ENCODE measurements at places on chromosomes 11 and 22.

GRCh38 chr11:114316980-114317786, 21.0 kb downstream of the NNMT start:
- no peak for DNase-seq

DNA sequence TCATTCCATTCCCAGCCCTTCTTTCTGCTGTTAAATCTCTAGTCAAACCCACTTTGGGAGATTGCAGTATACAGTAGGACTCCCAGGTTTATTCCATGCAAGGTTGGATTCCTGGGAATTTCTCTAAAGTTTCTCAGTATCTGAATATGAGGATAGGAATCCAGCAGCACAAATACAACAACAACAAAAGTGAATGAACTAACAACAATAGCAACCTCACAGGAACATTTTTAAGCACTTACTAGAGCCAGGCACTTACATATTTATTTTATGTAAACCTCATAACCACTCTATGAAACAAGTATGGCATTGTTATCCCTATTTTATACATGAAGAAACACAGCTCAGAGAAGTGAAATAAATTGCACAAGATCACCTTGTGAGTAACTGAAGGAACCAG, 1.9 kb downstream of the MMP7 start:
- DNase-seq: no peak

DNA sequence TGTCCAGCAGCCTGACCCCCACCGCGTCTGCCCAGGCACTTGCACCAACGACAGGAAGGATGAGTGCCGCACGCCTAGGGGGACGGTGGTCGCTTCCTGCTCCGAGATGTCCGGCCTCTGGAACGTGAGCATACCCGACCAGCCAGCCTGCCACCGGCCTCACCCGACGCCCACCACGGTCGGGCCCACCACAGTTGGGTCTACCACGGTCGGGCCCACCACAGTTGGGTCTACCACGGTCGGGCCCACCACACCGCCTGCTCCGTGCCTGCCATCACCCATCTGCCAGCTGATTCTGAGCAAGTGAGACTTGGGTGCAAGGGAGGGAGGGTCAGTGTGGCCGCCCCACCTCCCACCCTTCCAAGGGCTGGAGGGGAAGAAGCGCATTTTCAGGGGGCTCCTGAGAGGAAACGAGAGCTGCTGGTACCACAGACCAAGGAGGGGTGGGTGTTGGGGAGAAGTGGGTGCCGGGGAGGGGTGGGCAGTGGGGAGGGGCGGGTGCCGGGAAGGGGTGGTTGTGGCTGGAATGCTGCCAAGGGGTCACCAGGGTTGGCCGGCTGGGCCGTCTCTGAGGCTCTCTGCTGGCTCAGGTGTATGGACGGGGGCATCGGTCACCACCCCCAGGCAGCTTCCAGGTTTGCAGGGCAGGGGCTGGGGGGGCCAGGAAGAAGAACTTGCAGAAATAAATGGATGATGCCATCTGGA, 27.7 kb upstream of the MUC5B start:
- DNase-seq: peak; percentile 17

GRCh38 chr11:93274851-93275250, 55.7 kb upstream of the DEUP1 start:
- no peak for DNase-seq

DNA sequence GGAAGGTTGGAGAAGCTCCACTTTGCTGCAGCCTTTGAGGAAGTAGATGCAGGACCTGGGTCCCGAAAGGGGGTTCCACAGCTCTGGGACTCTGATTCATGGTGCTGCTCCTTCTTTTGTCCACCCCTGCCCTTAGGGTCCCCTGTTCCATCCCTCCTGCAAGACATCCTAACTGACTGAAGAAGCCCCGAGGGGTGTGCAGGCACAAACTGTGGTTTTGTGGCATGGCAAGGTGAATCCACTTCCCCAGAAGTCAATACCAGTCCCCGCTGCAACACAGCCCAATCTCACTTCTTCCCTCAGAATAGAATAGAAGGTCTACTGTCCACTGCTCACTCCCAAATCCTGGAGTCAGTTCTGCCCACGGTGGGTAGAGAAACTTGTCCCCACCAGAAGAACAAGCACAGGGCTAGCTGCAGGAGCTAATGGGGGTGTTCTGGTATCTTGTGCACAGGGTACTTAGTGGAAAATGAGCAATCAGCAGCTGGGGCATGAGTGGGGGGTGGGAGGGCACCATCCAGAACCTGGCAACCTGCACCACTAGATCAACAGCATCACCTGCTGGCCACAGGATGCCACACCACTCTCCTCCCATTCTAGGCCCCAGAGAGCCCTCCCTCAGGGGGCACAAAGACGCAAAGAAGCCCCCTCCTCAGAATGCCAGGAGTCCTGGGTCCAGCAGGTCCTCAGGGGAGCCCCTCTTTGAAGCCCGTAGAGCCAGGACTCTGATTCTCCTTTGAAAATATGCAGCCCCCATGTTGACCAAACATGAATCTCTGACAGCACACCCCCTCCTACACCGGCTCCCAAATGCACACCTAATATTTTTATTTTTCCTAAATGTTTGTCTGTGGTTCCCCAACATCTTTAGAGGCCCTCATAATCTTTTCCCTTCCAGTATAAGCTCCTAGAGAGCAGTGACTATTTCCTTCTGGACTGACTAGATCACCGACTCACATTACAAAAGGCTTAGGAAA, 14.1 kb downstream of the SPATA19 start:
- no peak for DNase-seq

Measured in left hindlimb (tissue), 1 donor.